OCI-M1 (cell line): ENCODE measurements at places on chromosomes 16 and 17.
A peak's percentile ranks its signal among the peaks of the same experiment; 100 is the strongest.

DNA sequence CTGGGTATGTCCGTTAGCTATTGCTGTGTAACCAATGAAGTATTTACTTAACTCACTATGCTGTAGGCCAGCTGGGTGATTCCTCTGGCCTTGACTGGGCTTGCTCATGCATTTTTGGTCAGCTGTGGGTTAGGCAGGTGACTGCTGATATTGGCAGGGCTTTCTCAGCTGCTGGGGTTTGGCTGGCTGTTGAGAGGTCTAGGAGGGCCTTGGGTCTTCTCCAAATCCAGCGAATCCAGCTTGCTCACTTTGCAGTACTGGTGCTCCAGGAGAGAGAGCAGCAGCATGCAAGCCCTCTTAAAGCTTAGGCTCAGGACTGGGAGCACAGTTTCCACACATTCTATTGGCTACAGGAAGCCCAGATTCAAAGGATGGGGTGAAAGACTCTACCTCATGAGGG is 270.1 kb downstream of the PHKB start:
- no peak for DNase-seq

GRCh38 chr17:73831699-73832098 is 187.5 kb upstream of the SDK2 start:
- no peak for DNase-seq

DNA sequence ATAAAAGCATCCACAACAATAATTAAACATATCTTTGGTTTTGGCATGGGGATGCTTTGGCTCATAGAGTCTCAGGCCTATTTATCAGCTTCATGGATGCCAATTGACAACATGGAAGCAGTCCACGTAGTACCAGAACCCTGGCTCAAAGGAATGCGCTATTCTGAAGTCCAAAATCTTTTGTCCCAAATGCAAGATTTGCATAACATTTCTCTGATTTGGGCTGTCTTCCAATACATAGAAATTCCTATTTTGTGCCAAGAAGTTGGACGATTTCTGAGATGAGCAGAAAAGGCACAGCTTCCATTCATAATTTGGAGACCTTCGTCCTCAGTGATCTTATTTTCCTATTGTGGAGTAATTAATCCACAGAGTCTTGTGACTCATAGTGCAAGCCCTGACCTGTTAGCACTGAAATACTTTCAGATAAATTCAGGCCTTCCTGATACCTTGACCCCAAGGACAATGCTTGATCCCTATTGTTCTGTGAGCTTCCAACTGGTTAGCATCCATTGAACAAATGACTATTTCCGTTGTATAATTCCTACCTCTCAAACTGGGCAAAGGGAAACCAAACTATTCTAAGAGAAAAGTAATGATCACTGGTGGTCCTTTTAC is 78.4 kb upstream of the CDH11 start:
- DNase-seq: no peak

DNA sequence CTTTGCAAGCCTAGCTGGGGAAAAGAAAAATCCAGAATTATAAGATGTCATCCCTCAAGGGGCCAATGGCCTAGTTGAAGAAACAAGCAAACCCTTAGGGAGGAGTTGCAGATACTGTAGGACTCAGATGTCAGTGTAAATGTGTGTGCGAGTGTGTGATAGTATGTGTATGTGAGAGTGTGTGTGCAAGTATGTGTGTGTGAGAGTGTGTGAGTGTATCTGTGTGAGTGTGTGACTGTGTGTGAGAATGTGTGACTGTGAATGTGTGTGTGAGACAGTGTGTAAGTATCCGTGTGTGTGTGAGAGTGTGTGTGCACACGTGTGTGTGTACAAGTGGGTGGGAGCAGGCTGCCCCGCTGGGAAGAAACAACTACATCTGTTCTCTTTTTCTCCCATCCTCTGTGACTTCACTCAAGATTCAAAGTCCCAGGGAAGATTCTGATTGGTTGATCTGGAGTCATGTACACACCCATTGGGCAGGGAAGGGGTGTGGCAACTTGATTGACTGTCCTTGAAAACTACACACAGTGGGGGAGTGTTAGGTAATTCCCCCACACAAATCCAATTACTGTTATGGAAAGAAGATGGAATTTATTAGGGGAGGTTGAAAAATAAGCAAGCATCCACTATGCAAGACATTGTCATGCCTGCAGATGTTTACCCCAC is 40.7 kb downstream of the IRX3 start:
- no peak for DNase-seq

DNA sequence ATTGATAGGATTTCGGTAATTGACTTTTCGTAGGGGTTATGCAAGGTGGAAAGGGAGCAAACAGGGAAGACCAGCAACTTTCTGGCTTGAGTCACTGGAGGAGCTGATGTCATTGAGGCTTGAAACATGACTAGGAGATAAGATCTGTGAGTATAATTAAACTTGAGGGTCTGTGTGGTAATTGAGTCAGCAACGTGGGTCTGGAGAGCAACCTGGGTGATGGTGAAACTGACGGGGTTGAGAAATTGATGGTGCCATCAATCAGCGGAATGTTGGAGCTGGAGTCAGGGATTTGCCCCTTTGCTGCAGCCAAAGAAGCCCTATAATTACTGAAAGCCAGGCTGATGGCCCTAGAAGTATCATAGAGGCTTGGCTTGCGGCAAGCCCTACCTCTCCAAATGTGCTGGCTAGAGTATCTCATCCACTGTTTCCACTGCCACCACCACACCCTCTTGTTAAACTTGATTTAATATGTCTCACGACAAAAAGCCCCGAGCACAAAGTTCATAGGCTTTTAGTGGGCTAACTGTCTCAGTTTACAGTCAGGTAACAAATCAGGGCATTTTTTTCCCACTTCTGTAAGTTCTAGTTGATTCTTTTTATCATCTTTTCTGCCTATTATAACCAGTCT is 186.9 kb upstream of the ELAC2 start:
- no peak for DNase-seq

DNA sequence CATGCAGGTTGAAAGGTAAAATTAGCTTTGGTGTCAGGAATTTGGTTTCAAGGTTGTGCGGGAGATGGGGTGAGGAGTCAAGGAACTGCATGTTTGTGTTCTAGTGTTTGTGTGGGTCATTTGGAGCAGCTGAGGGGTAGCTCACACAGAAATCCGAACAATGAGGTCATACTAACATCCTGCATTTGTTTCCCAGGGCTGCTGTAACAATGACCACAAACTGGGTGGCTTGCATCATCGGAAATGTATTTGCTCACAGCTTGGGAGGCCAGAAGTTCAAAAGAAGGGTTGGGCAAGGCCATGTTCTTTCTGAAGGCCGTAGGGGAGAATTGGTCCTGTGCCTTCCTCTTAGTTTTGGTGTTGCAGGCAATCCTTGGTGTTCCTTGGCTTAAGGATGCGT is 287.4 kb downstream of the HAPSTR1 start:
- no peak for DNase-seq

GRCh38 chr16:31874366-31875111 is 932 bp downstream of the ZNF267 start:
- DNase-seq: peak; percentile 82

DNA sequence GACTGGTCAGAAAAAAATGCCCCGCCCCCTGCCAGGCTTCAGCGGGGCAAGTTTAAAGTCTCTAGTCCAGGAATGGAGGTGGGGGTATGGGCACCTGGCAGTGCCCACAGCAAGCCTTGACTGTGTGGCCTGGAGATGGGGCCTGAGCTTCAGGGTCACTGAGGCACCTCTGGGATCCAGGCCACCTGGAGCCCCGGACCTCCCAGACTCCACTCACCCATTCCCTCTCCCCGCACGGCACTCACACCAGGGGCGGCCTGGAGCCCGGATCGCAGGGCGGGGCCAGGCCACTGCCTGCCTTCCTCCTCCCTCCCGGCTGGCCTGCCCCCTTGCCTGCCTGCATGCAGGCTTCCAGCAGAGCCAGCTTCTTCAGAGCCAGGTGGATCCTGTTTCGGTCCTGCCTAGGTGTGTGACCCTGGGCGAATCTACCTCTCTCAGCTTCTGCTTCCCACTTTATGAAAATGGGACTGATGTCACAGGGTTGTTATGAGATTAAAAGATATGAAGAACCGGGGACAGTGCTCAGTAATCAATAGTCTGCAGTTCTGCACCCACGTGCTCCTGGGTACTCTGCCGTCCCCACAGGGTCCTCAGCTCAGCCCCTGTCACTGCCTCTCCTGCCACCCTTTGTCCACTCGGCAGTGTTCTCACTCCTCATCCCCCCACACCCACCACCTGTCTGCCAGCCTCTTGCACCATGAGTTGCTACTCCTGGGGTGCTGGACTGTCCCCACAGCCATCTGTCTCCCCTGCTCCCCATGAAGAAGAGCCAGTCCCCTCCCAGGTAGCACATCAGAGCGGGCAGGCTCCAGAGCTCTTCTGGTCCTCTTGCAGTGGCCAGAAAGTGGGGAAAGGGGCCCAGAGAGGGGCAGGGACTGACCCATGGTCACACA is 1.2 kb upstream of the TCAP start:
- peak; percentile 66 for DNase-seq

DNA sequence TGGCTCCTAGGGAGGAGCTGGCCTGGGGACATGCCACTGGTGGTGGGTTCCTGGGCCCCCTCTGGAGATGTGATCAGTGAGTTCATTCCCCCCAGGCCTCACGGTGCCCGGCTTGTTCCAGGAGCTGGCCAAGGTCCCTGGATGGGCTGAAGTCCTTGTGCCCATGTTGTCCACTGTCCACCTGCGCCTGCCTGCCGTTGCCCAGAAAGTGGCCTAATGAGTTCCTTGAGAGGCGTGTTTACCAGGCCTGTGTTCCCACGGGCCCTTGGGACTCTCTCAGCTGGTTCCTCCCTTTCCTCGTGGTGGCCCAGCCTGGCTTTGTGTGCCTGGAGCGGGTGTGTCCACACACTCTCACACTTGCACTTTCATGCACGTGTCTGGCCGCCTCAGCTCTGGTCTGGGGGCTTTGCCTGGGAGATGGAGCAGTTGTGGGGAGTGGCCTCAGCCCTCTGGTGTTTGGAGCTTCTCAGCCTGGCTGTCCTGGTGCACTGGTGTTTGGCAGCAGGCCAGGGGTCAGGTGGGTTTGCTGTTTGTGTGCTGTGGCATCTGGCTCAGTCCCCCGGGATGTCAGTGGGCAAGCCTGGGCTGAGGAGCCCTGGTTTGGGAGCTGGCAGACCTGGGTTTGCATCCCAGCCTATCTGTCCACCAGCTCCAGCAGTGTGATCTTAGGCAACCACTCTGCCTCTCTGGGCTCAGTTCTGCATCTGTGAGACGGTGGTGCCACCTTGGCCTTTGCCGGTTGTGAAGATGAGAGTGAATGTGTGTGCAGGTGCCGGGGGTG is 18.0 kb downstream of the ADCY7 start:
- no peak for DNase-seq

- no peak for DNase-seq
Observed at GRCh38 chr16:57089406-57089805, 3.0 kb upstream of the CPNE2 start.

GRCh38 chr16:55100100-55100499 is 169.4 kb downstream of the IRX5 start:
- peak; percentile 16 for DNase-seq

DNA sequence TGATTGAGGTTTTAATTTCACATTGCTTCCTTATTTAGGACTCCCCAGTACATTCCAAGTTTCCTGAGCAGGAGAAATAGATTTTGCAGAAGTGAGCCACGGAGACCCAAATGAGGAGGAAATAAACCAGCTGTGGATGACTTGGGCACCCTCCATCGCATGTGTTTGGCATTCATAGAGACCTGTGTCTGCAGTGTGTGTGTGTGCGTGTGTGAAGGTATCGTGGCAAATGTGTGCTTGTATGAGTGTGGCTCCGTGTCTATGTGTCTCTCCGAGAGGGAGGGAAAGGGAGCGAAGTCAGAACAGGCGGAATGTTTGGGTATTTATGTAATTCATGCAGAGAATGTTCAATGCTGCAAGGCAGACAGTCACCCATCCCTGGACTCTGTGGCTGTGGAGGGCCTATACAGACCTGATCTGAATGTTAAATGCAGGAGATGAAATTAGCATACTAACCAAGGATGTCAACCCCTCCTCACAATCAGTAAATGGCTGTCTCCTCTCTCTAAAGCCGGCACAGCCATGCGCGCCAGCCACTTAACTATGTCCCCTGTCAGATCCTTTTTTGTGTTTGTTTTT is 186.0 kb upstream of the ZFHX3 start:
- DNase-seq: no peak

DNA sequence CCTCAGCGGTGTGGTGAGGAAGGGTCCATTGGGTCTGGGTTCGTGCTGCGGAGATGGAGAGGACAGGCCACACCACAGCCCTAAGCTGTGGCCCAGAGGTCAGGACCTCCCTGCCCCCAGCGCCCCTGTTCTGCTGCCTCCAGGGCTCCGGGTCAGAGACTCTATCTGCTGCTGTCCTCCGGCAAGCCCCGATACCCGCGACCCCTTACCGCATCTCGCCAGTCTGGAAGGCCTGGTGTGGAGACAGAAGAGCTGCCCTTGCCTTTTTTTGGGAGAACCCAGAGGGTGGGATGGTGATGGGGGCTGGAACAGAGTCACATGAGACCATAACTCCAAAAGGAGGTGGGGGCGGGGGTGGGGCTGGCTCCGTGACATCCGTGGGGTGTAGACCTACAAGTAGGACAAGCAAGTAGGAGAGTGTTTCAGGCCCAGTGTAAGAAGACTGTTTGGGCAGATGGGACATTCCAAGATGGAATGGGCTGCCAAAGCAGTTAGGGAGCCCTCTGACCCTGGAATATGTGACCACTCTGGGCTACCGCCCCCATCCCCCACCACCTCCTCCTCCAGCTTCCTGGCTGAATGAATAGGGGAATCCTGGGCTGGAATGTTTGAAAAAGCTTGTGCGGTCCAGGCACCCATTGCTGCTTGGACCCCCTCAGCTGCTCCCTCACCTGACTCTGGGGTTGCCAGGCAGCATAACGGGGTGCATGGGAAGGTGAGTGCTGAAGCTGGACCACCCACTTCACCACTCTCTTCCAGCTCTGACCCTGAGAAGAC is 1.4 kb downstream of the XYLT2 start:
- no peak for DNase-seq

DNA sequence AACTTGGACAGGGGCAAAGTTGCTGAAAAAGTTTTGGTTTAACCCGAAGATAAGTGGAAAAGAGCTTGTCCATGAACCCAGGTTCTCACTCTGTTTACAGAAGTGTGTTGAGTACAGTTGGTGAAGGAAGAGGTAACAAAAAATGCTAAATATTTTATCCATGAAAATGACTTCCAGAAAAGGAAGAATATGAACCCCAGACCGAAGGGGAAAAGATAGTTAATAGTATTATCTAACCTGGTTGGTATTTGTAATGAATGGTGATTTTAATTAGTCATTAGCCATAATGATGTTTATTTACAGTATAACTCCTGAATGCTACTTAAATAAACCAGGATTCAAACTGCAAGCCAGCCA is 574 bp upstream of the TMEM106A start:
- peak; percentile 57 for DNase-seq

DNA sequence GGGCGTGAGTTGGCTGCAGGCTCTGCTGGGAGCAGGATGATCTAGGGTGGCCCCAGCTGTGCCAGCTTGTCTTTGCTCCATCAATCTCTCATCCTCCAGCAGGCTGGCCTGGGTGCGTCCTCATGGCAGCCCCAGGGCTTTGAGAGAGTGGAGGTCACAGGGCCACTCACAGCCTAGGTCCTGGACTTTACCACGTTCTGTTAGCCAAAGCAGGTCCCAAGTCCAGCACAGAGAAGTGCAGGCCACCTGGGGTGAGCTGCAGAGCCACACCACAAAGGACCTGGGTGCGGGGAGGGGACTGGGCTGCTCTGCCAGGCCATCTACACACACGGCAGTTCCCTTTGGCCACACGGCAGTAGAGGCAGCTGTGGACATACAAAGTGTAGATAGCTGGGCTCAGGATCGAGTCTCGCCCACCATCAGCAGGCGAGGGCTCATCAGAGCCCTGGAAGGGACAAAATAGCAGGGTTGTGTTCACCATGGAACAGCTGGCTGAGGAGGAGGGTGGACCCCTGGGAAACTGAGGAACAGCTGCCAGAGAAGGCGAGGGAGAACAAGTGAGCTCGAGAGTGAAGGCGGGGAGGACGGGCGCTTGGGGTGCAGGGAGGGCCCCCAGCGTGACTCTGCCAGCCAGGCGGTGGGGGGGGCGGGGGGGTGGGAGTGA is 30.0 kb downstream of the SREBF1 start:
- DNase-seq: no peak
